ENCODE measurements at places on chromosomes 2 and 18.

GRCh38 chr2:46393347-46393820, 86.0 kb upstream of the TMEM247 start:
- no peak for DNase-seq

DNA sequence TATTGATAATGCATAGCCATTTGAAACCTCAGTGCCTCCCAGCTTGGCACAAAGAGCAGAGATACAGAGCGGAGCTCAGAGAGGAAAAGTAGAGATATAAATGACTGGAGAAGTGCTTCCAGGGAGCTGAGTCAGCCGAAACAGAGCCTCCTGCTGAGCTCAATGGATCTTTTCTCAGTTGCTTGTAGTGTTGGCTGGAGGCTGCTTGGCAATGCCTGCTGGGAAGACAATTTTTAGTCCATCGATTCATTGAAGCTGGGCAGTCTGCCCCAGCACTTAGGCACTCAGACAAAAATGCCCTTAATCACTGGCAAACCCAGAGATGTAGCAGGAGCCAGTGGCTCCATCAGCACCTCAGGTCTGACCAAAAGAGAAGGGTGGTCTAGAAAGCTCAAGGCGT, 81.3 kb upstream of the SETBP1 start:
- DNase-seq = no peak

- DNase-seq = no peak
Measured at GRCh38 chr2:167353605-167354280, 465.5 kb downstream of the XIRP2 start.

DNA sequence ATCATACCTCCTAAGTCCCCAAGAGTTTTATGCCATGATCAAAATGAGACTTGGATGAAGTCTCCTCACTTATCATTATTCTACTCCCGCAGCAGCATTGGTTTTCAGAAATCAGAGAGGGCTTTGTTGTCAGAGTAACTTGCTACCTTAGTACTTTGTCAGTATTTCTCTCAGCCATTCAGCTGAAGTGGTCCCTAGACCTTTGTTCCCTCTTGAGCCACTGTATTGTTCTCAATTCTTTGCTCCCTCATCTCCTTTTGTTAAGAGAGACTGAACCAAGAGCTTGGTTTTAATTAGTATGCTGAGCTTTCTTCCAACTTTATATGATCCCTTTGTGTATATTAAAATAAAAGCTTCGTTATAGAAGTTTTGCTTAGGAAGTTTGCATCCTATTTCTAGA, 133.4 kb downstream of the DOCK10 start:
- DNase-seq = no peak

DNA sequence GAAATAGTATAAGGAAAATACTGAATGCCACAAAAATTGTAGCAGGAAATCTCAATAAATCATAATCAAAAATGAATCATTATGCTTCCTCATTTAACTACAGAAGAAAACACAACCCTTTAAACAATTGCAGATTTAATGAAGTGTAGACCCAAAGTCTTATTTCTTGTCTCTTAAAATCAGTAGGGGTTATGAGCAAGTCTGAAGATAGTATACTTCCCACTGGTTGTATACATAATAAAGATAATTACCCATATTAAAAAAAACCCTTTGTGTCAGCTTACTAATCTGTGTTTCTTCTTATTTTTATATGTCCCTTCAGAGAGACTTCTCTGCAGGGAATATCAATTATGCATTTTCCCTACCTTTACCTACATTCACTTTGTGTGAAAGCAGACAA, 504.7 kb downstream of the ERBB4 start:
- no peak for DNase-seq
